ENCODE measurements at places on chromosomes 5 and 9. TPM values are rescaled to one million over a fixed set of nuclear protein-coding genes. Genes with fewer than 3 reads are reported as not detected.

- no peak for DNase-seq
Observed at GRCh38 chr5:128778474-128778873, 186.8 kb upstream of the SLC27A6 start.

DNA sequence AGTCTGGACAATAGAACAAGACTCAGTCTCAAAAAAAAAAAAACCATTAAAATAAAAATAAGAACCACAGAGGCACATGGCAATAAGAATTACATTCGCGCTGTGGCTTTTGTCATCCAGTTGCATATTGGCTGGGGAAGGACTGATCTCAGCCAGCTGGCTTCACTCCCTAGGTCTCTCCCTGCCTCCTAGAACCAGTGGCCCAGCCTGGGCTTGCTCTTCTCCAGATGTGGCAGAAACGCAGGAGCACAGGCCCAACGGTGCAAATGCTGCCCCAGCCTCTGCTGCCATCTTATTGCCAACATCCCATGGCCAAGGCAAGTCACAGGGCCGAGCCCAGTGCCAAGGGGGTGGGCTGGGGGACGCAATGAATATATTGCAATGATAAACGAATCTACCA is 37.0 kb downstream of the NKX2-5 start:
- no peak for DNase-seq

DNA sequence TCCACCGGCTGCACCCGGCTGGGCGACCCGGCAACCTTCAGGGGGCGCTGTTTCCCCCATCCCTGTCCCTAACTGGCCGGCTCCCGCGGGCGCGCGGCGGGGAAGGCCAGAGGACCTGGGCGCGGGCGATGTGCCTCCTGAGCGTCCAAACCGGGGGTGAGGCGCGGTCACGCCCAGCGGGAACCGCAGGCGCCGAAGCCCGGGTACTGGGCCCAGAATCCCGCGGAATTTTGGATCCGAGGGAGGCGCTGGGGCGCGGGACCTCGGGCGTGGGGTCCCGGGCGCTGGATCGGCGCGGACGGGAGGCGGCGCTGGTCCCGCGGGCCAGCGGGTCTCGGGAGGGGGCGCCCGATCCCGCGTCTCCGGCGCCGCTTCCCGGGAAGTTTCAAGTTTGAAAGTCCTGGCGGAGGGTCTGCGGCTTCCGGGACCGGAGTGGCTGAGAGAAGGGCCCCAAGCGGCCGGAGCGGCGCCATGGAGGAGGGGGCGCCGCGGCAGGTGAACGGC is at the start of gene PKN3:
PKN3 (plus strand) TSS at position 59 of the 504 bp plus-strand sequence; CDS start at position 472, 413 bp downstream.
- DNase-seq = peak; percentile 95

DNA sequence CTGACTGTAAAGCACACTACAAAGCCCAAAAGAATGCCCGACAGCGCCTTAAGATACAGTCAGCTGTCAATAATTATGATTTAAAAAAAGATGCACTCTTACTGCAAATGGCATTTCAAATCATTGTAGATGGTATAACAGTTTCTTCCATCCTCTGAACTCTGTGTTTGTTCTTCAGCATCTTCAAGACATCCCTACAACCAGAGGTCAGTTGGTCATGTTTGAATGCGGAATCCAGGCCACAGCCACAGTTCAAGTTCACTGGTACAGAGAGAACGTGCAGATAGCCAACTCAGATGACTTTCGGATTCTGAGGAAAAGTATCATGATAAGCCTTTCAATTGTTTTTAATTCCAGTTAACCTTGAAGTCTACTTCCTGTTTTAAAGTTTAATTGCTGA is 8.7 kb upstream of the MYOT start:
- no peak for DNase-seq

ESM1 gene
- 2.7 TPM for total RNA-seq

CCDC192 gene
- not detected for total RNA-seq

CCDC180 gene
- 4.0 TPM for total RNA-seq

- DNase-seq = no peak
Observed at GRCh38 chr9:27336126-27336525, 39.2 kb upstream of the EQTN start.

GRCh38 chr9:16885931-16886330 is 15.5 kb upstream of the BNC2 start:
- no peak for DNase-seq

GRCh38 chr9:129208207-129209032 is 30.4 kb upstream of the IER5L start:
- no peak for DNase-seq

- no peak for DNase-seq
Observed at GRCh38 chr5:152527358-152528052, 122.4 kb upstream of the NMUR2 start.

DNA sequence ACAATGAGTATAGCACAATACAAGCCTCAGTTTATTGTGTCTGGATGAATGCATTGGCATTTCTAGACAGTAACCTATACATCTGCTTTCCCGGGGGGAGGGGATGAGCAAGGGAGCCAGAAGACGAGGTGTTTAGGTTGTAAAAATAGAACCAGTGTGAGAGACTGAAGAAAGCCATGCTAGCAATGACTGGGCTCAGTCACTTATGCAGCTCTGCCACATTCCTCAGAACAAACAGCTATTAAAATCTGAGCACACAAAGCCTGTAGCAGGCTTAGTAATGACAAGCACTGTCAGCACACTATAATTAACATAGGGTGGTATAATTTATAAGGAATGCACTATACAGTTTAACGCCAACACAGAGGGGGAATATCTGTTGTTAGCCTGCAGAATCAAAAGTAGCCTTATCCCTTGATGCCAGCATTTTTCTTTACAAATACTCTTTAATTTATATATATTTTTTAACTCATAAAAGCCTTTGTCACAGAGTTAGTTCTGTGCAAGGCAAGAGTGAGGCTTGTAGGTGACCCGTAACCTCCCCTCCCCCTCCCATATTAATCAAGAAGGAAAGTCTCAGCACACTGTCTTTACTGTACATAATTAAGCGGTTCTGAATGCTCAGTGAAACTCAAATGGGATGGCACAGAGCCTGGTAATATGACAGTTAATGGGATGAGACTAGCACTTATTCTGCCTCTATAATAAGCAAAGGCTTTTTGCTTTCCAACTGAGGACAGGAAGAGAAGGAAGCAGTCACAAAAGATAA is 295.4 kb downstream of the CSNK1G3 start:
- no peak for DNase-seq

FYB1 gene
- 45.0 TPM for total RNA-seq

- DNase-seq = no peak
Observed at GRCh38 chr5:102722931-102723330, 32.2 kb upstream of the PAM start.

GRCh38 chr9:89436326-89436725 is 61.6 kb downstream of the SEMA4D start:
- no peak for DNase-seq

GRCh38 chr9:127114606-127115005 is 7.8 kb downstream of the ANGPTL2 start:
- peak; percentile 21 for DNase-seq

- no peak for DNase-seq
Observed at GRCh38 chr5:133240425-133241091, 188.7 kb downstream of the HSPA4 start.

DNA sequence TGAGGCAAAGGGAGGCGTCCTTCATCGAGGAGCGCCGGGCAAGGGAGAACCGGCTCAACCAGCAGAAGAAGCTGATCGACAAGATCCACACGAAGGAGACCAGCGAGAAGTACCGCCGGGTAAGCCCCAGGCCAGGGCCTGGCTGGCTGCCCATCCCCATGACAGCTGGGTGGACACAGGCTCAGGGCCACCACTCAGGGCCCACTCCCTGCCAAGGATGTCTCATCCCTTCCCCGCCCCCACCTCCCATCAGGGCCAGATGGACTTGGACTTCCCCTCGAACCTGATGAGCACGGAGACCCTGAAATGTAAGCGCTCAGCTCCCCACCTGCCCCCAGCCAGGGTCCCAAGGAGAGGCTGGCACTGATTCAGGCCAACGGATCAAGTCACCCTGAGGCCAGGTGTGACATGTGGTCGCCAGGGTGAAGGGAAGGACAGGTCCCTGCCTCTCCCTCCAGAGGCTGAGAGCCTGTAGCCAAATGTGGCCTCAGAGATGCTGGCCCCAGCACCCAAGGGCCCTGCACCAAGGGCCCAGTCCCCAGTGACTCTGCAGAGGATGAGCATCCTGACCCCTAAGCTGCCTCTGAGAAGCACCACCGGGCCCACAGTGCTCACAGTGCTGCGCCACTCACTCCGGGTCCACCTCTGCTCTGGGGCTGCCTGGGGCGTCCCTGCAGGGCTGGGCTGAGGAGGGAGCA is 3.1 kb upstream of the RABL6 start:
- no peak for DNase-seq

TLX3 gene
- not detected for total RNA-seq

DNA sequence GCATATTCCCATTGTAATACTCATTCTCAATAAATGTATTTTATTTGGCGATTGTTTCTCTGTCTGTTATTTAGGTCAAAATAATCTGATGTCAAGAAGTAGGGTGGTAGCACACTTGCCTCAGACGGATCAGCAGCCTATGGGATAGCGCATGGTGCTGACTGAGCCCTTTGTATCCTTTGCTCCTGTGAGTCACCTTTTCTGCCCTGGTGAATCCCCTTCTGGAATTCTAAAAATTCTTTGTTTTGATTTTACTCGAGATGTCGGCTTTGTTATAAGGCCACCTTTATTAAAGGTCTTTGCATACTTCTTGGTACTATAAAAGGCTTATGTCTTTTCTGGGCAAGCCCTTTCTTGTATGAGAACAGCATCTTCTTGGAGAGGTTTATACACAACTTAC is 1187.8 kb downstream of the CDH9 start:
- DNase-seq = no peak

TAF11L5 gene
- total RNA-seq = not detected

DNA sequence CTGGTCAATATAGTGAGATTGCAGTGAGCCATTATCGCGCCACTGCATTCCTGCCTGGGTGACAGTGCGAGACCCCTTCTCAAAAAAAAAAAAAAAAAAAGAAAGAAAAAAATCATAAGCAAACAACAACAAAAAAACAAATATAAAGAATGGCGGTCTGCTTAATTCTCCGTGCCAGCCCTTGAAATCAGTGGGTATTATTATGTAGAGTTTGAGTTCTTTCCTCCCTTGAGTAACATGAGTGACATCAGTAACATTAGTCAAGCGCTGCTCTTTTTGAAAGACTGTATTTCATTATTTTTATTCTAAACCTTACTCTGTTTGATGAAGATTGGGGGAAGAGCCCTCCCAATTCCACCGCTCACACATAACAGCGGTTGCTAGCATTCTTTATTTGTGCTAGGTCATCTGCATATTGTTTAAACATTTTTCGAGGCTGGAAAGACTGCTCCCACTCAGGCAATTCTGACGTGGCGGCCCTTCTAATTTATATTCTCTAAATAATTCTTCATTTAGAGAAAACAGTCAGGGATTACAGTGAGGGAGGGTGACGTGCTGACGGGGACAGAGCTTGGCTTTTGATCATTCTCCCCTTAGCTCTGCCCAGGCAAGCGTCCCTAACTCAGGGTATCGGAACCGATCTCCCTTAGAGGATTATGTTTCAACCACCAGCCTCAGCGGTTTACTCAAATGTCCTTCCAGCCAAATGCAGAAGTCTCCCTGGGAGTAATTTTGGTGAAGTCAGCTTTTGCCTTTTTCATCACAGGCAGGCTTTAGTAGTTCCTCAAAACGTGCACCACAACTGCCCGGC is 860 bp upstream of the MARCHF6 start:
- no peak for DNase-seq

MARCOL gene
- total RNA-seq = not detected

GRCh38 chr9:27703216-27703980 is 130.1 kb upstream of the C9orf72 start:
- no peak for DNase-seq

- no peak for DNase-seq
Observed at GRCh38 chr9:84736081-84736480, 66.6 kb downstream of the NTRK2 start.

DNA sequence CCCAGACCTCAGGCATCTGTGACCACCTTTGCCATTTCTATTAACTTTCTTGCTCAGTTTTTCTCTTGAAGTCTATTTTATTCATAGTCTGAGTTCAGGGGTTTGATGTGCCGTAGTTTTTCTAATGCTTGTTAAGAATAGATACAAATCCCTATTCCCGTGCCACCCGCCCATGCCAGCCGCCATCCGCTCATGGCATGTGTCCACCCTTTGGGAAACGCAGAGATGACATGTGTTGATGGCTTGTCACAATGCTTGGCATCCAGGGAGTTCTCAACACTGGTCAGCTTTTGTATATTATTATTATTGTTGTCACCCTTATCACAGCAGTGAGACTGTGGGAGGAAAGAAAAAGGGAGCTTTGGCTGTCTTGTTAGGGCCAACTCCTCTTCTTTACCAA is 17.3 kb upstream of the ANGPTL2 start:
- peak; percentile 50 for DNase-seq

GRCh38 chr5:389891-390622 is 52.9 kb upstream of the EXOC3 start:
- DNase-seq = peak; percentile 22

- DNase-seq = no peak
Observed at GRCh38 chr9:96251451-96251850, 50.5 kb downstream of the HSD17B3 start.

GRCh38 chr5:102036927-102037326 is 259.2 kb downstream of the SLCO4C1 start:
- no peak for DNase-seq

GRCh38 chr5:74384851-74385250 is 255.7 kb downstream of the ENC1 start:
- no peak for DNase-seq

PCDHGA6 gene
- total RNA-seq = 3.9 TPM

AMBP gene
- 0.67 TPM for total RNA-seq

DNA sequence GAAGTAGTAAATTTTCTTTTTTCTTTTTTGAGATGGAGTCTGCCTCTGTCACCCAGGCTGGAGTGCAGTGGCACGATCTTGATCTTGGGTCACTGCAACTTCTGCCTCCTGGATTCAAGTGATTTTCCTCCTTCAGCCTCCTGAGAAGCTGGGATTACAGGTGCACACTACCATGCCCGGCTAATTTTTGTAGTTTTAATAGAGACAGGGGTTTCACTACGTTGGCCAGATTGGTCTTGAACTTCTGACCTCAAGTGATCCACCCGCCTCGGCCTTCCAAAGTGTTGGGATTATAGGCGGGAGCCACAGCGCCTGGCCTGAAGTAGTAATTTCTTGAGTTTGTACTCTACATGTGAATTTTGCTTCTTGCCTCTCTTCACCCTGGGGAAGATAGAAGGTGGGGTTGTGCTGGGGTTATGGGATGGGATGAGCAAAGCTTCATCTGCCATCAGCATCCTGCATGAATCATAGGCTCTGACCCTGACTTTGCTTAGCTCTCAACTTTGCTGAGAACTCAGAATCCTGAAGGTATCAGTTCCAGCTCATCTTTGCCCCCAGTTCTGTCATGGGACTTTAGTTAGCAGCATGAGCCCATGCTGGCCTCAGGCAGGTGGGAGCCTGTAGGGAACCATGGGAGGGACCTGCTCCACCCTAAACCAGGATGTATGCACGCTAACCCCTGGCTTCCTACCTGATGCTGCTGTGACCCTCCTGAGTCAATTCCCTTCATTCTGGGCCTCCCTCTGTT is 9.3 kb upstream of the CCL21 start:
- no peak for DNase-seq

RAI14 gene
- 79.6 TPM for total RNA-seq

QRFP gene
- total RNA-seq = not detected

GRCh38 chr9:13480693-13481092 is 201.2 kb upstream of the MPDZ start:
- DNase-seq = no peak

GRCh38 chr5:75707911-75708509 is 9.2 kb downstream of the POC5 start:
- no peak for DNase-seq

SLC46A2 gene
- 17.0 TPM for total RNA-seq

Data from upper lobe of right lung (tissue), 1 donor.